A375 (cell line): ENCODE measurements at places on chromosomes 13 and 19. TPM values are rescaled to one million over a fixed set of nuclear protein-coding genes. Genes with fewer than 3 reads are reported as not detected.

The PLPP2 gene
- total RNA-seq, result 102 TPM in 2 replicates

The ZNF264 gene
- total RNA-seq, result 31.9 and 35.6 TPM in 2 replicates

The SEMA6B gene
- 27.4 and 35.0 TPM in 2 replicates for total RNA-seq

The RFPL4A gene
- total RNA-seq, result 1.0 and 2.7 TPM in 2 replicates

The NCAN gene
- total RNA-seq, result 0.03 TPM in 1 of 2 replicates, not detected in the other

The USHBP1 gene
- total RNA-seq, result not detected in 2 replicates

The OR7C1 gene
- 0.30 TPM in 1 of 2 replicates, not detected in the other for total RNA-seq

The ZNF541 gene
- total RNA-seq, result not detected in 2 replicates

The HIPK4 gene
- 0.19 TPM in 1 of 2 replicates, not detected in the other for total RNA-seq

The COX6B2 gene
- total RNA-seq, result 0.08 and 0.26 TPM in 2 replicates

The ACER1 gene
- not detected in 2 replicates for total RNA-seq

The ZNF100 gene
- total RNA-seq, result 7.5 and 7.8 TPM in 2 replicates

The RYR1 gene
- 0.05 and 0.19 TPM in 2 replicates for total RNA-seq

The PRSS57 gene
- not detected in 2 replicates for total RNA-seq

The ZNF813 gene
- total RNA-seq, result 1.6 and 1.8 TPM in 2 replicates

The CD22 gene
- total RNA-seq, result 8.2 and 11.6 TPM in 2 replicates

The NRTN gene
- total RNA-seq, result 1.1 and 1.2 TPM in 2 replicates

The COL4A2 gene
- 416 and 450 TPM in 2 replicates for total RNA-seq

The KLK12 gene
- not detected in 2 replicates for total RNA-seq

The HS6ST3 gene
- total RNA-seq, result 0.15 and 0.16 TPM in 2 replicates

The TEAD2 gene
- 14.5 and 14.9 TPM in 2 replicates for total RNA-seq

The LRRC4B gene
- 7.4 and 8.4 TPM in 2 replicates for total RNA-seq

The IL12RB1 gene
- 0.48 and 0.64 TPM in 2 replicates for total RNA-seq

The BEST2 gene
- not detected in 2 replicates for total RNA-seq

The TNNT1 gene
- total RNA-seq, result 82.8 and 83.9 TPM in 2 replicates

The ZNF626 gene
- total RNA-seq, result 4.1 and 5.3 TPM in 2 replicates

The PLK5 gene
- not detected in 2 replicates for total RNA-seq

The CLEC17A gene
- total RNA-seq, result 0.21 TPM in 1 of 2 replicates, not detected in the other

The EPS8L1 gene
- 3.0 and 4.6 TPM in 2 replicates for total RNA-seq

The SERP2 gene
- not detected in 2 replicates for total RNA-seq

The ZFP82 gene
- total RNA-seq, result 3.5 and 3.6 TPM in 2 replicates

The FLT1 gene
- total RNA-seq, result 10.9 and 12.1 TPM in 2 replicates

The UCHL3 gene
- 31.8 and 35.1 TPM in 2 replicates for total RNA-seq

The HCN2 gene
- 0.45 and 0.75 TPM in 2 replicates for total RNA-seq

The ATP8B3 gene
- 1.5 and 1.7 TPM in 2 replicates for total RNA-seq

The PRRG2 gene
- 0.74 and 2.8 TPM in 2 replicates for total RNA-seq

The ELAVL1 gene
- total RNA-seq, result 48.0 and 51.5 TPM in 2 replicates

The NOVA2 gene
- total RNA-seq, result 0.04 TPM in 1 of 2 replicates, not detected in the other

The UBE2L5 gene
- total RNA-seq, result 0.05 TPM in 1 of 2 replicates, not detected in the other

The RFC3 gene
- 34.0 and 34.5 TPM in 2 replicates for total RNA-seq

The ZSWIM4 gene
- 7.9 and 11.6 TPM in 2 replicates for total RNA-seq

The NLRP4 gene
- total RNA-seq, result 0.11 TPM in 1 of 2 replicates, not detected in the other

The DLEU7 gene
- not detected in 2 replicates for total RNA-seq

The POU4F1 gene
- total RNA-seq, result 0.93 and 1.7 TPM in 2 replicates

The SLC25A42 gene
- 6.2 and 7.7 TPM in 2 replicates for total RNA-seq

The SMAD9 gene
- total RNA-seq, result 0.49 and 0.88 TPM in 2 replicates

The CHAMP1 gene
- 17.4 and 19.6 TPM in 2 replicates for total RNA-seq

The JSRP1 gene
- total RNA-seq, result not detected in 2 replicates

The PSG1 gene
- not detected in 2 replicates for total RNA-seq

The ZNF653 gene
- 10.6 and 14.3 TPM in 2 replicates for total RNA-seq

The PSG7 gene
- total RNA-seq, result not detected in 2 replicates

The SPACA4 gene
- not detected in 2 replicates for total RNA-seq

The ZNF441 gene
- total RNA-seq, result 6.3 and 7.4 TPM in 2 replicates

The LRP3 gene
- total RNA-seq, result 2.6 TPM in 2 replicates

The CBY2 gene
- not detected in 2 replicates for total RNA-seq

The ERICH6B gene
- total RNA-seq, result not detected in 2 replicates

The APLP1 gene
- 5.3 and 7.0 TPM in 2 replicates for total RNA-seq
